Stimulated activated CD4-positive, alpha-beta T cell treated with anti-CD3 and anti-CD28 coated beads, Interleukin-4, amount 100 ng/mL, for 4 hours (primary cell): ENCODE measurements at places on chromosomes 5 and 9.

GRCh38 chr5:7190712-7191250 is 205.2 kb upstream of the ADCY2 start:
- no peak for DNase-seq

GRCh38 chr5:108728566-108729241 is 19.0 kb upstream of the FER start:
- peak; percentile 72 for DNase-seq

GRCh38 chr9:123257276-123257675 is 11.1 kb downstream of the STRBP start:
- no peak for DNase-seq

DNA sequence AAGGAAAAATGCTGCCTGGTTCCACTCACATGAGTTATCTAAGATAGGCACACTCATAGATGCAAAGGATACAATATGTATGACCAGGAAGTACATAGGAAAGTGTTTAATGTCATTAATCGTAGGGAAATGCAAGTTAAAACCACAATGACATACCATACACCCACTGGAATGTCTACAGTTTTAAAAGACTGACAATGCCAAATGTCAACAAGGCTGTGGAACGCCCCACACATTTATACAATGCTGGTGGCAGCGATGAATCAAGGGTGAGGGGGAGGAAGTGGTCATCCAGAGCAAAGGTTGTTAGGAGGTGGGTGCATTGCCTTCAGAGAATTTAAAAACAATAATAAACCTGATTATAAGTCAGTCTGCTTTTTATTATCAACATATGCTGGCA is 437.8 kb downstream of the ARHGEF28 start:
- no peak for DNase-seq

- DNase-seq, result no peak
Observed at GRCh38 chr5:31116466-31117031, 76.9 kb upstream of the CDH6 start.

DNA sequence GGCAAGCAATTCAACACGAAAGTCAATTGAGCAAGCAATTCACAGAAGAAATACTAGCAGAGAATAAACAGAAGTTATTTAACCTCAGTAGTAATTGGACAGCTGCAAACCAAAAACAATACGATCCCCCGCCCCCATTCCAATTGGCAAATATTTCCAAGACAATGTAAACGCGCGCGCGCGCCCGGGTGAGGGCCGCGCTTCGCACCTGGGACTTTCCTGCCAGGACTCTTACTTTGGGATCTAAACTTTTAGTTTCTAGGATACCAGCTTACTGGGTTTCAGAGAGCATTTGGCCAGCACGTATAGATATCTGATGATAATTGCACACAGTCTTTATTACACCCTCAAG is 8.6 kb downstream of the RUFY1 start:
- DNase-seq, result no peak

GRCh38 chr9:76733096-76733495 is 31.1 kb upstream of the PCA3 start:
- no peak for DNase-seq

- DNase-seq, result no peak
Observed at GRCh38 chr5:27341342-27341741, 303.0 kb upstream of the CDH9 start.

- no peak for DNase-seq
Observed at GRCh38 chr5:141961466-141961865, 3.5 kb upstream of the PCDH12 start.
